ENCODE measurements at places on chromosomes 16 and 17.

GRCh38 chr17:57419940-57420550, 163.7 kb downstream of the MSI2 start:
- DNase-seq = no peak

GRCh38 chr16:12214509-12214908, 238.0 kb downstream of the SNX29 start:
- DNase-seq = no peak

DNA sequence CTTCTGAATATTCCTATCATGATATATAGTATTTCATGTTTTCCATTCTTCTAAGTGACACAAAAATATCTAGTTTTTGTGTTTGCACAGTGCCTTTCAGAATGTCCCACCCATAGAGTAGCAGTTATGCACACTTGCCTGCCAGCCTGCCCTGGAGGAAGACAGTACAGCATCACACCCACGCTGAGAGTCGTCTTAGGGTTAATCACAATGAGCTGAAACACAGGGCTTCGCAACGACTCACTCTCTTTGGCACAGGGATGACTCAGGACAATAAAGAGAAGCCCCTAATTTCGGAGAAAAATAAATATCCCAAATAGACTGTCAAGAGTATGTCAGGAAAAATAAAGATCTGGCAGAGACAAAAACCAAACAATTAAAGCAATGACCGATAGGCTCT, 11.6 kb upstream of the NDUFAB1 start:
- no peak for DNase-seq

GRCh38 chr17:47719411-47720152, 13.5 kb upstream of the TBX21 start:
- DNase-seq = peak; percentile 65

GRCh38 chr17:1038459-1039122, 41.7 kb downstream of the TIMM22 start:
- DNase-seq = no peak

- no peak for DNase-seq
Observed at GRCh38 chr16:25916037-25916436, 224.3 kb downstream of the HS3ST4 start.

GRCh38 chr17:62098623-62099231, 33.6 kb upstream of the MED13 start:
- DNase-seq = no peak

DNA sequence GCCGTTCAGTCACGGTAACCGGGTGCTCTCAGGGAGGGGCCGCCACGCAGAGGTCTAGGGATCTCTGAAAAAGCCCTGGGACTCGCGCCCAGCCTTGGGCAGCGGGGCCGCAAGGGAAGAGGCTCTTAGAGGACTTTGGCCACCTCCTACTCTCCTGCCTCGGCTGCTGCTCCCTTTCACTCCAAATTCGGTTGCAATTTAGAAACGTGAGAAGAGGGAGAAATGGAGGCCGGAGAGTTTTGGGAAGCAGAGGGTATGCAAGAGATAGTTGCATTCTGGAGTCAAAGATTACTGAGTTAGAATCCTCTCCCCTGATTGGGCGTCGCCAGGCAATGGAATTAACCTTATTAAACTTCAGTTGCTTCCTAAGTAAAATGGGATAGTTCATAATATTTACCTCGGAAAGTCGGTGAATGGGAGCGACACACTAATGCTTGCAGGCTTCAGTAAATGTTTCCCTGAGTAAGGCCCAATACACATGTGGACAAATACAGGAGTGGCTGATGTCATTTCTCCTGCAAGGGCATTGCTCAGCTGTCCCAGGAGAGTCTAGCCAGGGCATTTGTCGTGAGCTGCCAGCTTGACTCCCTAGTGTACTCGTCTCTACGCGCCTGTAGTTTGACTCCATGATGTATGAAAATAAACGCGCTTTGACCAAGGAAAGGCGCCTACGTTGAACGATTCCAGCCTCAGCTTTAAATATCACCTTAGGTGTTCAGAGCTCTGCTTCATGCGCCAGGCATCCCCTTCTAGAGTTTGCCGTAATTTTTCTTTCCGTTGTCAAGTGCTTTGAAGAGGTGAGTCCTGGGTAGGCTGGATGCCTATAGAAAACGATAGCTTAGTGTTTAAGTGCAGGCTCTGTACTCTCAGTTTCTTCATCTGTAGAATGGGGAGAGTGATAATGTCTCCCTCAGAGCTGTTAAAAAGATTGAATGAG, 667 bp downstream of the OGFOD1 start:
- no peak for DNase-seq

DNA sequence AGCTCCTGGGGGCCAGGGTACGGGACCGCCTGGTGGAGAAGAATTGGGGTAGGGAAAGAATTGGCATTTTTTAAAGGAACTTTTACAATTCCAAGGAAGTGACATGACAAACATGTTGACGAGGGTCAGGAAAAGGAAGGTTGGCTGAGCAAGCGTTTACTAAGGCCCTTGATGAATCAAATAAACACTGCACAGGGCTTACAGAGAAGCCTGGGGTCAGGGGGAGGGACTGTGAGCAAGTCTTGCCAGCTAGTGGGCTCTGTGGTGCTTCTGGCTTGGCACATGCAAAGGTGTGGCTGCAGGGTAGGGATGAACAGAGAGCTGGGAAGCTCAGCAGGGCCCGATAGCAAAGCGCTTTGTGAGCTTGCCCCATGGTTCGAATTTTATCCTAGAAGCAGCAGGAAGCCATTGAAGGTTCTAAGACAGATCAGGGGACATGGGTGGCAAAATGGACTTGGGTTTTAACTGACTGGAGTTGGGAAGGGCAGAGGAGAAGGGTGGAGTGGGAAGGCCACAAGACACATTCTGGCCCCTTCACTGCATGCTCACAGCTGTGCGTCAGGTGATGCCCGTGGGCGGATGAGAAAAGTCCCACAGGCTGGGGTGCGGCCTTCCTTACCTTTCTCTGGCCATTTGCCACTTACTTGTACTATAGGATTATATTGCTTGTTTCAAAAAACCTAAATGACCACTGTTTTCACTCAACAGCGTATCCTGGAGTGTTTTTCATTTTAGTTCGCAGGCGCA, 117.8 kb downstream of the SOCS1 start:
- no peak for DNase-seq

- no peak for DNase-seq
Observed at GRCh38 chr16:79599837-79600637, 500 bp downstream of the MAF start.

GRCh38 chr17:49756323-49757150, 7.4 kb downstream of the FAM117A start:
- no peak for DNase-seq

DNA sequence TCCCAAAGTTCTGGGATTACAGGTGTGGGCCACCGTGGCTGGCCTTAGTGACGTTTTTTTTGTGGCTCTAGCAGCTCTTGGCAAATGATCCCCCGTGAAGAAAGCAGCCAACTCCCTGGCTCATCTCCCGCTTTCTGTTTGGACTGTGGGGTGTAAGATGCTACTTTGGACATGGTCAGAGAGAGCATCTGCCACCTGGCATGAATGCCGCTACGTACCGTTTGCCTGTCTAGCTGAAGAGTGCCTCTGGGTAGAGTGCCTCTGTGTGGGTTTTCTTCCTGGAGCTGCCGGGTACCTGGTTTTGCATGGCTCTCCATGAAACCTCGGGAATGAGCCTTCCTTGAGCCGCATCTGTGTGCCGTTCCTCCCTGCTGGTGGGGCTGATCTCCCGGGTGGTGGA, 34.3 kb downstream of the NDEL1 start:
- DNase-seq = no peak

DNA sequence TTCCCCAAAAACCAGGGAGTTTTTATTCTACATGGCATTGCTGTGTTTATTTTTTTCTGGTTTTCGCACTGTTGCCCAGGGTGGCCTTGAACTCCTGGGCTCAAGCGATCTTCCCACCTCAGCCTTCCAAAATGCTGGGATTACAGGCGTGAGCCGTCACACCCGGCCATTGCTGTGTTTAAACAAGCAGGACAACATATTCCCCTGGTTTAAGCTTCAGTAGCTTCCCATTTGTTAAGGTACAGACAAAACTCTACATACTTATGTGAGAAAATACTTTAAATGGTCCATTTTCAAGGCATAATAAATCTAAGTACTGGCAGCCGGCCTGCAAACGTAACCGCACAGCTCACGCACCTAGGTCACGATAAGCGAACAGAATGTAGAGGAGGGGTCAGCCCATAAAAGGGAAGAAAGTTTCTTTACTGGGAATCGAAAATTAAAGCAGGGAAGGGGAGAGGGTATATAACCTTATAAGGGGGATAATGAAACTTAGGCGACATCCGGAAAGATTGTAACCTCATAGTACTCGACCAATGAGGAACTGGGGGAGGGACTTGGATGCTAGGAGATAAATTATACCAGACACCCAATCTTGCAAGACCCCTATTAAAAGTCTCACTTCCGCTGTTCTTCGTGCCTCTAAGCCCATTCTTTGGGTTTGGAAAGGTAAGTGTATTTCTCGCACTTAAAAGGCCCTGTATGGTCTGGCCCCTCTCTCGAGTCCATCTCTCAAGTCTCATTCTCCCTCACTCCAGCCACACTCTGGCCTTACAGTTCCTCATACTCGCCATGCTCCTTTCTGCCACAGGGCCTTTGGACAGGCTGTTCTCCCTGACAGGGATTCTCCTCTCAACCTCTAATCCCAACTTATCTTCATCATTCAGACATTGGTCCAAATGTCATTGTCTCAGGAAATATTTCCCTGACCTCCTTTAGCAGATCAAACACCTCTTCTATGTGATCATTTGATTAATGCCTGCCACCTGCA, 59.2 kb downstream of the TEX14 start:
- no peak for DNase-seq

- DNase-seq = no peak
Observed at GRCh38 chr17:65975878-65976277, 216.1 kb downstream of the CEP112 start.

GRCh38 chr16:31334934-31335333, 20.0 kb upstream of the ITGAX start:
- no peak for DNase-seq

DNA sequence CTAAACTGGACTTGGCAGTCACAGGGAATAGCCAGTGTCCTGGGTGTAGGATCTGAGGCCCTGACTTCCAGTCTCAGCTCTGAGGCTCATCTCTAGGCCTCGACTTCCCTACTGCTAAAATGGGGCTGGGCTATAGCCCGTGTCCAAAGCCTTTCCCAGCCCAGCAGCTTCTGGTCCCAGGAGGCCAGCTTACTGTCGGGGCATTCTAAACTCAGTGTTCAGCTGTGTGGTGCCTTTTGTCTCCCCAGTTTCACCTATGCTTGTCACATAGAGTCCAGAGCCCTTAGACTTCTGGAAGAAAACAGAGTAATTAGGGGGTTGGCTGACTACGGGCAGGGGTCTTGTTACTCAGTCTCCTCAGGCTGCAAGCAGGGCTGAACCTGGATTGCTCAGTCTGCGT, 94.8 kb downstream of the WSCD1 start:
- DNase-seq = no peak

- DNase-seq = no peak
Observed at GRCh38 chr16:4351880-4352279, 759 bp upstream of the PAM16 start.

DNA sequence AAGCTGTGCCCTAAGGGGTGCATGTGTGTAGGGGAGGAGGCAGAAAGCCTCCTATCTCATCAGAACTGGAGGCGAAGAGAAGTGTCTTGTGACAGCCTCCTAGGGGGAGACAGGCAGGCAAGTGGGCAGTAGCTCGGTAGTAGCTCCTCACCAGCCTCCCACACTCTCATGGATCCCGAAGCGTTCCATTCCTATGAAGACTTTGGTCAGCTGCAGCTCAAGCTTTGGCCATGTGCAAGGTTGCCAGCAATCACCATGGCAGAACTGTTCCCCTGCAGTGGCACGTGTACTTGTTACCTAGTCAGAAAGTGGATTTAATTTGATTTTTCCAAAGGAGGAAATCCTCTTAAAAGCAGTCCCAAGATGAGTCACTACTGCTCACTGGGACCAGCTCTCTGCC, 6.7 kb downstream of the MRPL58 start:
- no peak for DNase-seq

GRCh38 chr17:10327640-10328039, 45.2 kb downstream of the MYH13 start:
- DNase-seq = peak; percentile 17

GRCh38 chr17:40316571-40317344, 7.8 kb downstream of the RARA start:
- DNase-seq = no peak

GRCh38 chr16:69724981-69725479, 1.3 kb downstream of the NQO1 start:
- no peak for DNase-seq

GRCh38 chr17:32558326-32558955, 71.6 kb downstream of the CDK5R1 start:
- no peak for DNase-seq

DNA sequence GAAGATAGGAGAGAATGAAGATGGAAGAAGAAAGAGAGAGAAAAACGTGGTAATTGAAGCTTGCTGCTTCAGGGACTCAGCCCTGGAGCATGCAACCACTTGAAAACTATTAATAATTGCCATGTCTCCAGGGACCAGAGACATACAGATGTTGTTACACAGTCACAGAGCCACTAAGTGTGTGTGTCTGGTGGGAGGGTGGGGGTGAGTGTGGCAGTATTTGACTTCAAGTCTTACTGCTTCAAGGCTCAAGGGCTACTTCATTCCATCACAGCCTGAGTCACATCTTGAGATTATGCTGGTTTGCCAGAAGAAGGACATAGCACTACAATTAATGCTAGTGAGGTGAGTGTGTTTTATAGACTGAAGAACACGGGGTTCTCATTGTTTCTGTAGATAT, 202.2 kb downstream of the CDH8 start:
- no peak for DNase-seq

DNA sequence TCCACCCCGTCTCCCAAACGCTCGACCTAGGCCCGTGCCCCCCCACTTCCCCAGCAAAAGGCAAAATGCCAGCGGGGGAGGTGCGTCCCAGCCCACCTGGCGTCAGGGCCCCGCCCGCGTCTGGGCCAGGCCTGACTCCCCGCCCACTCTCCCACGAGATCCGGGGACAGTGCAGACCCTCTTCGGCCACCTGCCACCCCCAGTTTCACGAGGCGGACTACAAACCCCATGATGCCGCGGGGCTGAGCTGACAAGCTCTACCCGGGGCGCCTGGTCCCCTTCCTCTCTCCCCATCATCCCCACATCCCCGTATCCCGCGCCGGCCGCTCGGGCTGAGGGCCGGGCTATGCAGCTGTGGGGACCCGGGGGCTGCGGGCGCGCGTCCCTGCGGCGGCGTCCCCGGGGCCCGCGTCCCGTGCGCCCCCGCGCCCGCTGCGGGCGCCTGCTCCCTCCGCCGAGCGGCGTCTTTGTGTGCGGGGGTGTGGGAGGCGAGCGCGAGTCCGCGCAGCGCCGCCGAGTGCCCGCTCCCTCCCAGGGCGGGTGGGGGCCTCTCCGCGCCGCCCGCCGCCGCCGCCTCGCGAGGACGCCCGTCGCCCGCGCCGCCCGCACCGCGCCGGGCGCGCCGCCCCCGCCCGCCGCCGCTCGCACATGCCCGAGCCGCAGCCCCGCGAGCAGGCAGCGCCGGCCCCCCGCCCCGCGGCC, at the start of gene ANKRD13B:
Gene ANKRD13B (plus strand): TSS at position 283 of the 702 bp plus-strand sequence. CDS start 490 bp downstream, outside the sequence.
- peak; percentile 42 for DNase-seq

Measured in activated CD4-positive, alpha-beta T cell treated with anti-CD3 and anti-CD28 coated beads for 4 hours (primary cell).